ENCODE measurements at places on chromosomes 3 and 15.

- DNase-seq = no peak
Observed at GRCh38 chr15:63915873-63916771, 82.4 kb upstream of the HERC1 start.

- DNase-seq = no peak
Observed at GRCh38 chr15:78242128-78242527, 7.8 kb upstream of the ACSBG1 start.

- no peak for DNase-seq
Observed at GRCh38 chr3:8657804-8658305, 13.3 kb upstream of the SSUH2 start.

DNA sequence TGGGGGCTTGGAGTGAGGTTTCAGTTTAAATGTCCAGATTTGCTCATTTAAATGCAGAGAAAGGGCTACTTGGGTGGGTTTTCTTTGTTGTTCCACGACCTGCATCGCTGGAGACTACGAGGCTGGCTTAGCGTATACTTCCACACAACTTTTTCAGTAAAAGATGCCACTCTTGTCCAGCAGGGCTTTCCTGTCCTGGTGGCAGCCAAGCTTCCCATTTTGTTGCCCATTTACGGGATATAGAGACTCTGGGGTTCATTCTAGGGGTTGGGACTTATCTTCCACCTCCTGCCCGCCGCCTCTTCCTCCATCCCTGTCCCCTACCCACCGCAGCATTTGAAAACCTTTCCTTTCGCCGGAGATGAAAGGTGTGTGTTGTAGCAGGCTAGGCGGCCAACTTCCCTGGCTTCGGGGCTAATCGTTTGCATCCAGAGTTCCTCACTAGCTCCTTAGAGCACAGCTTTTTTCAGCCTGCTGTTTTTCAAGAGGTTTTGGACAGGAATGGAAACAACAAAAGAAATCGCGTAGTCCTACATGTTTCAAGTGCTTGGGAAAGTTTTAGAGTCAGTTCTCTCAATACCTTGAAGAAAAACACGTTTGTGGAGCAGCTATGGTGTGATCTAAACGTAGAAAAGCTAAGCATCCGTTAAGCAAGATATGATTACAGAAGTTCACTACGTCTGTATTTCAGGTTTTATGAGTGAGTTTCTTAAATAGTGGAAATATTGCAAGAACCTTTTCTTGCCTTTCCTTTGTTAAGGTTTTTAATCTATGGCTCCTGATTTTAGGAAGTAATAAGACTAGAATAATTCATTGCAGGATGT, 843 bp downstream of the CHRNA5 start:
- no peak for DNase-seq

- DNase-seq = peak; percentile 14
Observed at GRCh38 chr3:39208463-39209055, 16.2 kb upstream of the XIRP1 start.

DNA sequence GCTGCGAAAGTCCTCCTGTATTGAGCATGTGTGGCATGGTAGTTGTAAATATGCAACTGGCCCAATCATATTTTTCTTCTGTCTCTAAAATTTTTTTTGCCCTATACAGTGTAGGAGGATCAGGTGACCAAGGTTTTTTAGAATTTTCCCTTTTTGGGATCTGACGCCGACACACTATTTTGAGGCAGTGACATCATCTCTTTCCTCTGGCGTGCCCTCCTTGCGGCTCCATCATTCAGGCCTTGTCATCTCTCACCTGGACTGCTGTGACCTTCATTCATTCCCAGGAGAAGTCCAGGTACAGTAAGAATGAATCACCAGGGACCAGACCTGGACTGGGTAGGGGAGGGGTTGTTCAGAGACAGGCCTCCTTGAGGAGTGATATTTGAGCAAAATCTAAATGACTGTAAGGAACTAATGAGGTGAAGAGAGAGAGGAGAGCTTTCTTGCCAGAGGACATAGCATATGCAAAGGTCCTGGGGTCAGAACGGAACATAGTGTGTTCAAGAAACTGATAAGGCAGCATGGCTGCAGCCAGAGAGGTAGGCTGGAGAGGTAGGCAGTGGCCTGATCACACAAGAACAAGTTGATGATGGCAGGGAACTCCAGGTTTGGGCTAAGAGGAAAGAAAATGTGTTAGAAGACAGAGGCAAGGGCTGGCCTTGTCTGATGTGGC, 38.7 kb downstream of the ARNT2 start:
- DNase-seq = no peak

GRCh38 chr3:120497818-120498217, 47.0 kb upstream of the FSTL1 start:
- DNase-seq = no peak
